Tongue (tissue), 3 donors: ENCODE measurements at places on chromosomes 1 and 21.

- DNase-seq: no peak
Observed at GRCh38 chr1:220239213-220239612, 33.0 kb downstream of the RAB3GAP2 start.

DNA sequence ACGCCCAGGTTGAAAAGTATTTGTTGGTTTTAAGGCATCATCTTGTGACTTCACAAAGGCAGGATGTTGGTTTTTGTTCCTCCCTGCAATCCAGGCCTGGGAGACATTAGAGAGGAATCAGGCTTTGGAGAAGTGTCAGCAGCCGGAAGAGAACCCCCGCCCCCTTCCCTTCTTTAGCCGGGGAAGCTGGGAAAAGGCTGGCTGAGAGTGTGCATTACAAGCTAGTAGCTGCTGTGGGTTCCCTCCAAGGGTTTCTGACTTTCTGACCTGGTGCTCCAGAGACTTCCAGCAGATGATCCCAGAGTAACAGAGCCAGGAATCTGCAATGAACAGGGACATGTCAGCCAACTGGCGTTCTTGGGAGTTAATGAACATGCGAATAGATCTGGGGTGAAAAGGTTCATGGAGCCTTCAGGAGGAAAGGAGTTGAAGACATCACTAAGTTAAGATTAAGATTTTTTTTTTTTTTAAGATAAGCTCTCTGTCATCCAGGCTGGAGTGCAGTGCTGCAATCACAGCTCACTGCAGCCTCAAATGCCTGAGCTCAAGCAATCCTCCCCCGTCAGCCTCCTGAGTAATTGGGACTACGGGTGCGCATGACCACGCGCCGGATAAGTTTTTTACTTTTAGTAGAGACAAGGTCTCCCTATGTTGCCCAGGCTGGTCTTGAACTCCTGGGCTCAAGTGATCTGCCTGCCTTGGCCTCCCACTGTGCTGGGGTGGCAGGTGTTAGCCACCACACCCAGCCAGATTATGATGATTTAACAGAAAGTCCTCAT lies 7.5 kb downstream of the DISP3 start:
- DNase-seq: peak; percentile 18

- no peak for DNase-seq
Observed at GRCh38 chr1:109427171-109427467, 871 bp upstream of the PSMA5 start.

GRCh38 chr1:9886092-9886742 lies 23.9 kb downstream of the CTNNBIP1 start:
- DNase-seq: peak; percentile 46
